ENCODE measurements at places on chromosomes 4 and X.
A peak's percentile ranks its signal among the peaks of the same experiment; 100 is the strongest.

DNA sequence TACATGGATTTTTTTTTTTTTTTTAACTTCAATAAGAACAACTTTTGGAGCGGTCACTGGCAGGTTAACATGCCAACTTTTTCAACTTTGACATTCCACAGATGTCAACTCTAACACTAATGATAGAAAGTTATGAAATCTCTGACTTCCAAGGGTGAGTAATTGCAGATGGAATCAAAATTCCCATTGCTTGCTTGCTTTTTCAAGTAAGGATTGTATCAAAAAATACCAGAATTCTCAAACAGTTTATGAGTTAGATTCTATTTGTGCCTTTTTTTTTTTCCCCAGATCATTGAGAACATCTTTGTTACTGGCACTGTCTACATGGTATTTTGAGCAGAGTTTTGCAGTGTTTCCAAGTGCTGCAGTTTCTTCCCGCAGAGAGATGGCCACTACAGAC is 50.3 kb upstream of the OTUD4 start:
- DNase-seq = no peak

GRCh38 chr4:56505269-56506130 is at the start of gene ARL9:
TSS of gene ARL9 (plus strand) at chr4:56505791. CDS start at chr4:56505863, 72 bp downstream.
- DNase-seq = peak; percentile 72

- DNase-seq = no peak
Measured at GRCh38 chr4:79235095-79235494, 90.8 kb downstream of the NAA11 start.

GRCh38 chr4:82268050-82268825 is 105.6 kb downstream of the HNRNPD start:
- DNase-seq = peak; percentile 62

DNA sequence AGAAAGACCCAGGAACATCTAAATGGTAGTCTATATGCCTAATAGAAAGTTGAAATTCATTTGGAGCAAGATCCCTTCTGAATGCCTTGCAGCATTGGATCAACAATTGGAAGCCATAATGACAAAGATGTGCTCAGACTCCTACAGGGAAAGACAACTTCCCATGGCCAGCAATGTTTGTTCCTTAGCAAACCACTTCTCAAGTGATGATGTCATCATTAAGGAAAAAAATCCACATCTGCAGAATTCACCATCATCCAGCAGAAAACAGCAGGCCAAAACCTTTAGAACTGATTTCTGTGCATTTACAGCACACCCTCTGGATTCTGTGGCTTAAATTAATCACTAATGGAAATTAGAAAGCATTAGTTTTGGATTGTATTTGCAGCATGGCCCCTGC is 82.4 kb upstream of the ZIC3 start:
- no peak for DNase-seq

DNA sequence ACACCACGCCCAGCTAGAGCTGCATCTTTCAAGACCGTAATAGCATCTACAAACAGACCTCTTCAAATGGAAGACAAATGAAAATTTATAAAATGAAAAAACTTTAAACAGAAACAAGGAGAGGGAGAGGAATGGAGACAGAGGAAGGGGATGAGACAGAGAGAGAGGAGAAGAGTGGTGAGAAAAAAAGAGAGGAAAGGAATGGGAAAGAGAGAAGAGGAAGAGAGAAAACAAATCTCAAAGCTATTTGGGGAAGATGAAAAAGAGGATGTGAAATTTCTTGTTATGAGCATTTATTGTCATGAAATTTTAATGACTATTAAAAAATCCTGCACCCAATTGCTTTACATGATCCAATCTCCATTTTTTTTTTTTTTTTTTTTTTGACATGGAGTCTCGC is 726.9 kb downstream of the GRID2 start:
- DNase-seq = no peak

DNA sequence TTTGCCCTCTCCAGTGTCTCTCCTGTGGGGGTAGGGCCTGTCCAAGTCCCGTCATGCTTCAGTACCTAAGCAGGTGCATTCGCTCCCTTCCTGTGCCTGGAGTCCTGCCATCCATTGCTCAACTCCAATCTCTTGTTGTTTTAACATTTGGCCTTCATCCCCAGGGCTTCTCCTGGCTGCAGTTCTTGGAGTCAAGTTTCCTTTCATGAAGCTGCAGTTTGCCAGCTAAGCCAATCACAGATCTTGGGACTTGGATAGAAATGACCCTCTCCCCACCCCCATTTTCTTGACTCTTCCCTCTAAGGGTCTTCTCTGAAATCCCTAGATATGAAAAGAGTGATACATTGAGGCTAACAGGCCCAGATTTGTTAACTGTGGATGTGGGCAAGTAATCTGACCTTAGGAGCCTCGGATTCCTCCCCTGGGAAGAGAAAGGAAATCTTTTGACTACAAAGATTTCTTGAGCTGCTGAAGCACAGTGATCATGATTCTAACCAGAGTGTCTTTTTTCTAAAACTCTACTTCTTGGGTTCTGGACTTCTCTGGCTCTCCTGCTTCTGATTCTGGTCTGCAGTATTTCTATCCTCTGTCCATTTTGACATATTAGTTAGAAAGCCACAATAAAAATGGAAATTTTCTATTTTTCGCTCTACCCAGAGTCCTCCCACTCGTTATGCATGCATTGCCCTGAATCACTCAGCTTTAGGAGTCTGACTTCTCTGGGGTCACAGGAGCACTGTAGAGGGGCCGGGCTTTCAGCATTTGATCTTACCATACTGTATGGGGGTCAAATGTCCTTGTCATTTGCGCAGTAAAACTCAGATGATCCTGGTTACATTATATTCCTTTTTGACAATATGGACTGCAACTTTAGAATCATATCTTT is 61.0 kb downstream of the CHRNA9 start:
- no peak for DNase-seq

DNA sequence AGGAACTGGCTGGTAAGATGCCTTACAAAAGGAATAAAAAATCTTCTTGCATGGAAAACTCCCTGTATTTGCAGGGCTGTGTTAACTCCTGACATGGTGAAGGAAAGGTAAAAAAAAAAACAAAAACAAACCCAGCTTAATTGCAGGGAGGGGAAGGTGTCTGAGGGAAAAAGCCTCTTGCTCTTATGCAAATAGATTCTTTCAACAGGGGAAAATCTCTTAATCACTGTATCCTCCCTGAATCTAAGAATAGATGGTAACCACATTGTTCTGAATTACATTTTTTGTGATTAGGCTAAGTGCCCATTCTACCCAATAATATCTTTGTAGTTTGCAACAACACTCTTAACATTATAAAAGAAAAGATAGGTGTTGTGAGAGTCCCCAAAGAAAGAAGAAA is 172.6 kb downstream of the RBM46 start:
- DNase-seq = no peak

- DNase-seq = peak; percentile 45
Measured at GRCh38 chr4:54226404-54227255, 2.5 kb upstream of the PDGFRA start.

- DNase-seq = peak; percentile 50
Measured at GRCh38 chrX:149527705-149528104, 13.1 kb upstream of the EOLA1 start.

DNA sequence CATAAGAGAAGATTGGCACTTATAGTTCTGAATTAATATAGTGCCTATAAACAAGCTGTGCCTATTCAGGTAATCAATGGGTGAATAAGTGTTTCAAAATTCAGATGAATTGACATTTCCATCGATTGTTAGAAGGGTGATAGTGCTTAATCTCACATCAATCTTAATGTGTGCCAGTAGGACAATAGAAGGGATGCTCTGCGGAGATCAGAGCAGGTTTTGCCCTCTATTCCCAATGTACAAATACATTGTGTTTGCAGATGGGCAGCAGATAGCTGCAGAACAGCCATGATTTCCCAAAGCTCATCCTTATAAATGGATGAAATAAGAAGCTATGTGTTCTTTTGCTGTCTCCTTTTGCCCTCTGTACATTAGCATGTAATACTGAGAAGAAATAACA is 7.2 kb downstream of the MAB21L2 start:
- DNase-seq = no peak

DNA sequence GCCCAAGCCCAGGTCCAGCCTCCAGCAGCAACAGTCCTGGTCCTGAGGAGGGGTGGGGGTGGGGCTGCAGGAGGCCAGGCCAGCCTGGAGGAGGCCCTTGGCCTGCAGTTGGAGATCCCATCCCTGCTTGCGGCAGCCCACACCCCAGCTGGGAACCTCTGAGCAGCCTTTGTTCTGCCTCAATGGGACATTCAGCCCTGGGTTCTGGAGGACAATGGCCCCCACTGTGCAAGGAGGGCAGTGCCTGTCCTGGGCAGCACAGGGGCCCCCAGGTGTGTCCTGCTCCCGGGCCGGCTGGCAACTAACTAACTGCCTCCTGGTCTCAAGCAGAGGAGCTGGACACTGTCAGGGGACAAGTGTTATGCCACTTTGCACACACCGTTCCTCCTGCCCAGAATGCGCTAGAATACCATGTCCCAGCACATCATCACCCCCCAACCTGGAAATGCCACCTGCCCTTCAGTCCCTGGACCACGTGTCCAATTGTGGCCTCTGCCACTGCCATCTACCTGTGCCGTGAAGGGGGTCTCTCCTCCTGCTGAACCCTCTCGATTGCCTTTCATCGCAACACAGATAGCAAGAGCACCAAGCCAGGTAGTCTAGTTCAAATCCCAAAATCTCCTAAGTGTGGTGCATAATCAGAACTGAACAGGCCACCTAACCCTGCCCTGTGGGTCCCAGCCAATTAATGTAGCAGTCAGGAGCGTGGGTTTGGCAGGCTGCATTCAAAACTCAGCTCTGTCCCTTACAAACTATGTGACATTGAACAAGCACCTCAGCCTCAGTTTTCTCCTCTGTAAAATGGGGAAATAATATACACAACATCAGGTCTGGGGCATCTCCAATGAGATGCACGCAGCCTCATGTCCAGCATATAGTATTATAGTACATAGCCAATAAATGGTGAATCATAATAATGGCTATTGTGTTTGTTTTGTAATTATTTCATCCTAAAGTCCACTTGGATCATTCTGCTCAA is 8.8 kb downstream of the PPP2R2C start:
- no peak for DNase-seq

DNA sequence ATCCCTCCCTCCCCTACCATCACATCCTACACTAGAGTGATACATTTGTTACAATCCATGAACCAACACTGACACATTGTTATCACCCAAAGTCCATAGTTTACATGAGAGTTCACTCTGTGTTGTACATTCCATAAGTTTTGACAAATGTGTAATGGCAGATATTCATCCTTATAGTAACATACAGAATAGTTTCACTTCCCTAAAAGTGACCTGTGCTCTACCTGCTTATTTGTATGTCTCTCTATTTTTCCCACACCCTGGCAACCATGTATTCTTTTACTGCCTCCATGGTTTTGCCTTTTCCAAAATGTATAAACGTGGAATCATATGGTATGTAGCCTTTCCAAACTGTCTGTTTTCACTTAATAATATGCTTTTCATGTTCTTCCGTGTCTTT is 42.2 kb upstream of the HPGD start:
- no peak for DNase-seq

GRCh38 chr4:84482564-84483563 is 16.2 kb downstream of the NKX6-1 start:
- no peak for DNase-seq

GRCh38 chr4:108662629-108663028 is 12.2 kb downstream of the OSTC start:
- no peak for DNase-seq

GRCh38 chr4:26141051-26141721 is 179.6 kb upstream of the RBPJ start:
- DNase-seq = no peak

- no peak for DNase-seq
Measured at GRCh38 chr4:152289541-152289940, 246.4 kb downstream of the FBXW7 start.

GRCh38 chr4:1255151-1255550 is 6.2 kb upstream of the CTBP1 start:
- DNase-seq = peak; percentile 9

GRCh38 chrX:46713672-46714490 is 45.0 kb downstream of the SLC9A7 start:
- no peak for DNase-seq

DNA sequence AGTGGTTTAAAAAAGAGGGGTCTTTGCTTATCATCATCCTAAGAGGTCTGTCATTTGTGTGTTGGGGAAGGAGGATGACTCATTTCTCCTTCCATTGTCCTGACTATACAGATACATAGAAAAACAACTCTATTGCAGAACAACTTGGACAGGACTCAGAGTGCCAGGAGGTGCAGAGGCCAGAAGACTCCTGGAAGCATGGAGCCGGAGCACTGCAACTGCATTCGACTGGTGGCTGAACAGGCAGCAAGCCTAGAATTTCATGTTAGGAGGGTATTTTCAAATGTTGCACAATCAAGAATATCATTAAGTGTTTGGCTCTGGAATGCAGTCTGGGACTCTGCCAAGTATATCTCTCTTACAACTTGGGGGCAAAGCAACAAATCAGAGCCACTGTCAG is 35.0 kb upstream of the MAML3 start:
- peak; percentile 42 for DNase-seq

DNA sequence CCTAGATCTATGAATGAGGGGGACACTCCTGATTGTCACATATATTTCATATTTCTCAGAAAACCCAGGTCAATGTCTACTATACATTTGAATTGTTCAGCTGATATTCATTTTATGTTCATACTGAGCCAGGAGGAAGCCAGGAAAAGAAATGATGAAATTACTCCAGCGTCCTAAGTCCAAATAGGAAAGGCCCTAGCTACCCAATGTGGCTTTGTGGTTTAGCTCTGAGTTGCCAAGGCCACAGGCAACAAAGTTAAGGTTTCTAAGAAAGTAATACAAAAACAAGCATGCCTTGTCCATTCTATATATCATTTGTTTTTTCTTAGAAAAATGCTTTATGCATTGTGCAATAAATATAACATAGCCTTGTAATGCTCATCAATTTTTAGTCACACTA is 4.5 kb upstream of the CSN2 start:
- no peak for DNase-seq

DNA sequence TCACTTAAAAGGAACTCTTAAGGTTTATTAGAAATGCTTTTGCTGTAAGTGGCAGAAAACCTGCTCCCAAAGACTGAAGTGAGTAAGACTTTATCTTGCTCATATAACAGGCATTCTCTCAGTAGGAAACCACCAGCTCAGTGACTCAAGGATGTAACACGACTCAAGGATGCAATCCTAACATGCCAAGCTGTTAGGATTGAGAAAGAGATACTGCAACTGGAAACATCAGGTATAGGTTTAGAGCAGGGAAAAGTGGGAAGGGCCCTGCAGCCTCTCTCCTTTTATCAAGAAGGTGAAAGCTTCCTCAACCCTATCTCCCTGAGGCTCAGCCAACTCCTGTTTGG is 11.9 kb upstream of the SLC9A7 start:
- DNase-seq = peak; percentile 93

GRCh38 chr4:110621328-110621812 is 1.5 kb downstream of the PITX2 start:
- peak; percentile 25 for DNase-seq

DNA sequence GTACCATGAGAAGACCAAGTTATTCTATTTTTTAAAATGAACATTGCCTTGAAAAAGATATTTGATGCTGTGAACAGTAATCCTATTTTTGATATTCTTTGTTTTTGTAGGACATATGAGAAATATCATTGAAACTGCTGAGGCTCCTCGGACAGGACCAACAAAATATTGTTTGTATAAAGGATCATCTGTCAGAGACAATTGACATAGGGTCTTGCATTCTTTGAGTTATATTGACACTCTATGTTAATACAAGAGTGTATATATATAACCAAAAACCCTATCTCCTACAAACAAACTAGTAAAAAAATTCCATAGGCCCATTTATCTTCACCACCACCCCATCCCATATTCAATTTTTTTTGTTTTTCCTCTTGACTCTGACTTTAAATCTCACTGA is 222.7 kb downstream of the DACH2 start:
- no peak for DNase-seq

GRCh38 chr4:41882625-41883347 is 52.4 kb upstream of the TMEM33 start:
- DNase-seq = peak; percentile 48

- DNase-seq = peak; percentile 65
Measured at GRCh38 chrX:24100713-24101112, 46.0 kb downstream of the EIF2S3 start.
